ENCODE measurements at places on chromosomes 12 and 14.

- no peak for DNase-seq
These were observed 18.6 kb upstream of the TMEM106C start for GRCh38 chr12:47944685-47945340.

- peak; percentile 29 for DNase-seq
These were observed 1.8 kb upstream of the ZNF839 start for GRCh38 chr14:102317564-102318248.

DNA sequence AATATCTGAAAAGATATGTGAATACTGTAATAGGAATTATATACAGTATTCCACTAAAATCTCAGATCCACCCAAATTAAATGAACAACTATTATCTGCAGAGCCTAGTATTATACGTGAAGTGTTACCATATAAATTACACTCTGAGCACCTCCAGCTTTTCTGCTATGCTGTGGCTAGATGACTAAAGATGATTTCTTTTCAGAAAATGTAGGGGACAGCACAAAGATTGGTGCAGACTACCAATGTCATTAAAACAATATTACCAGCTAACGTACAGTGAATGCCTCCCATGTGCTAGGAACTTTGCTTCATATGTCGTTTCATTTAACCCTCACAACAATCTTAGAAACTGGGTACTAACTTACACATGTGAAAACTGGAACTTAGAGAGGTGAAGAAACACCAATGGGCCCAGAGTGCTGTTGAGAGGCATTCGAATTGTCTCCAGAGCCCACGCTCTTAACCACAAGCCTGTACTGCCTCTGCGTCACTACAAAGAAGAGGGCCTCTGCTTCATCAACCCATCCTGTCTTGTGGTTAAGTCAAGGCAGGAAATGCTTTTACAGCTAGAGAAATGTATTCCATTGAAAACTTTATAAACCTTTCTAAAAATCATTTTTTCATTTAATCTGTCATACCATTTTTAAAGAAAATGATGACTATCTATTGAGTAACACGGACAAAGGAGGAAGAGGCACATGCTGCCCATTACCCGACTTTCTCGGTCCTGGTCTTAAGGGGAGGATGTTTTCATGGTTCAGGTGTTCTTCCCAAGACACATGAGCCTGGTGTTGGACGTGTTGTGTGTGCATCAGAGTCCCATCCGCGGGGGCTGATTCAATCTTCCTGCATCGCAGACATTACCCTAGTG is 1.3 kb downstream of the GPR65 start:
- peak; percentile 68 for DNase-seq

DNA sequence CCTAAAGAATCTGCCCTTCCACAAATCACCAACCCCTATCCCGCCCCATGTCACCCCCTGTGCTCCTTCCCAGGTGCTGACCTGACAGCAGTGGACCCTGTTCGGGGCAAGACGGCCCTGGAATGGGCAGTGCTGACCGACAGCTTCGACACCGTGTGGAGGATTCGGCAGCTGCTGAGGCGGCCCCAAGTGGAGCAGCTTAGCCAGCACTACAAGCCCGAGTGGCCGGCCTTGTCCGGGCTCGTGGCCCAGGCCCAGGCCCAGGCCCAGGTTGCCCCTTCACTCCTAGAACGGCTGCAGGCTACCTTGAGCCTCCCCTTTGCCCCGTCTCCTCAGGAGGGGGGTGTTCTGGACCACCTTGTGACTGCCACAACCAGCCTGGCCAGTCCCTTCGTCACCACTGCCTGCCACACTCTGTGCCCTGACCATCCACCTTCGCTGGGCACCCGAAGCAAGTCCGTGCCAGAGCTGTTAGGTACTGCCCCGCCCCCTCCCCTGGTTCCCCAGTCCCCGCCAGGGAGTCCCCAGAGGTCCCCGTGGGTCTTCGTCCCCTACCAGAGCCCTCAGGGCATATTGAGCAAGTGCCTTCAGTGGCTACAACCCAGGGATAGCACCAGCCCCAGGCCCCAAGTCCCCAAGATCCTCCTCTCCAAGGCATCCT is 2.7 kb downstream of the ANKRD33 start:
- no peak for DNase-seq

- DNase-seq = no peak
These were observed 203.5 kb upstream of the G2E3 start for GRCh38 chr14:30355431-30355913.

- DNase-seq = no peak
These were observed 184.0 kb downstream of the AACS start for GRCh38 chr12:125249066-125249824.

- DNase-seq = no peak
These were observed 78.8 kb downstream of the SPPL3 start for GRCh38 chr12:120825337-120825736.

DNA sequence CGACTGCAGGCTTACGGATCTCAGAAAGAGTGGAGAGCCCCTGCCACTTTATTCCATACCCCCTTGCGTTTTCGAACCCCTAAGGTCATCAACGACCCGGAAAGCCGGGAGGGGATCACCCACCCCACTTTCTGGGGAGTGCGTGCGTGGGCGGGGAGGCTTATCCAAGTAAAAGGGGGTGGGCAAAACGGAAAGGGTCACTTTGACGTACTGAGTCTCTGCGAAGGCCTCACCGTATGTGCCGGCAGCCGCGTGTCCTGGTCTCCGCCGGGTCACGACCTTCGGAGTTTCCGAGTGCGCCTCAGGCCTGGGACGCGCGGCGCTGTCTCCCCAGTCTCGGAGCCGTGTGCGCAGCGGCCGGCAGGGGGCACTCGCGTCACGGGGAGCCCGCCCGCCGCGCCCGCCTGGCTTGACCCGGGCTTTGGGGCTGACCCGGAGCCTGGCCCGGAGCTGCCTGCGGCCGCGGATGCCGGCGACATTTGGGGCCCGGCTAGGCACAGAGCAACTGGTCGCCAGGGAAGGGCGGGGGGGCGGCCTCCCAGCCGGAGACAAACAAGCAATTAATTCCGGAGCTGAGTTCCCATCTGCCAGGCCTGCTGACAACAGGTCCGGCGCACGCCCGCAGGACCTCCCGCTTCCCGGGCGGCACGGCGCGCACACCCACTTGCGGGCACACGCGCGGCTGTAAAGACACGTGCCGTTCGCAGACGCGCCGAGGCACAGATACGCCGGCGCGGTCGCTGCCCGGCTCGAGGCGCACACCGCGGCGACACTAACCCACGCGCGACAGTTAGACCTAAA is 890 bp upstream of the KIF26A start:
- DNase-seq = peak; percentile 18

DNA sequence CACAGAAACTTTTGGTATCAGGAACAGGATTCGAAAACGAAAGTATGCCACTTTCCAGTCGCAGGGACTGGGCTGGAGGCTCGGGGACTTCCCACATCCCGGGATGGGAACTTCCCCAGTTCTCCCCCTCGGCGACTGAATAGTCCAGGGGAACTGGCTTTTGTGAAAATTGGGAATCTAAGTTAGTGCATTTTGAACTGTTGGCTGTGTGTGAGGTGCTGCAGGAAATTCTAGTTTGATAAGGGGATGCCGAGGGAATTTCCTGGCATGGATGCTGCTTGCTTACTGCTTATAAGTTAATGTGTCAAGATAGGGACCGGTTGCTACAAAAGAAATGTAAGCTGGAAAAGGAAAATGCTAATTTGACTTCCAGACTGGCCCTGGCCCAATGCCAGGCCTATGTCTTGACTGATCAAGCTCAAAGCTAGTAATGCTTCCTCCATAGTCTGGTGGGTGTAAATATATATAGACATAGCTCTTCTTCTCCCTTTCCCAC is 73.4 kb upstream of the EIF5 start:
- DNase-seq = no peak

- DNase-seq = no peak
These were observed 784 bp downstream of the PSMA6 start for GRCh38 chr14:35292770-35293561.

- peak; percentile 15 for DNase-seq
These were observed 394.5 kb upstream of the ATP2B1 start for GRCh38 chr12:90102957-90103652.

DNA sequence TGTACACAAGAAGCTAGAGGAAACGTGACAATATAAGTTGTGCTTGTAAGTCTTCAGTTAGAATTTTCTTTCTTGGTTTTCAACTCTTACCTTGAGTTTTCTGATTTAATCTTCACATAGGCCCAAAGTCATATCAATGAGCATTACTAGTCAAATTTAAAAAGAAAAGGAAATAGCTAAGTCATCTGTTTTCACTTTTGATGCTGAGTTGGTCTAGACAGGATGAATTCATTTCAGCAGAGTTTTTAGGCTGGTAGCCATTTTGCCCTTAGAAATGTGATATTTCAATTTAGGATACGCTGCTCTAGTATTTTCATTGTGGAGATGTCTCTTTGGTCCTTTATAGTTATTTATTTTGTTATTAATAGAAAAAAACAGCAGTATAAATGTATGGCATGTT is 44.6 kb upstream of the KRAS start:
- DNase-seq = no peak

DNA sequence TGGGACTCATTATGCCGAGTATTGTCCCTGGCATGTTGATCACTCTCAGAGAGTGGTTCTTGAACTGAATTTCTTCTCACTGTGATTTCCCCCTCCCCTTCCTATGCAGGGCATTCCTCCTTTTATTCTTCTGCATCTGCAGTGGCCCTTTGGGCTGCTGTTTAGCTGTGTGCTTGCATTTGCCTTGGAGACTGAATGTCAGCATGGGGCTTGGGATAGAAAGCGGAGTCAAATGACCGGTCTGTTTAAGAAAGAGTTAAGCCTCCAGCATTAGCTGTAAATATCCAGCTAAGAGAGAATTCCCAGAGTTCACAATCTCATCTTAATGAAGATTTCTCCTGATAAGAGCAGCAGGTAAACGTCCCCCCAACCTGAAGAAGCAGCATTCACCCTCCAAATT is 65.6 kb upstream of the RMST start:
- DNase-seq = no peak
